ACHN (cell line): ENCODE measurements at places on chromosomes 12 and 14.

DNA sequence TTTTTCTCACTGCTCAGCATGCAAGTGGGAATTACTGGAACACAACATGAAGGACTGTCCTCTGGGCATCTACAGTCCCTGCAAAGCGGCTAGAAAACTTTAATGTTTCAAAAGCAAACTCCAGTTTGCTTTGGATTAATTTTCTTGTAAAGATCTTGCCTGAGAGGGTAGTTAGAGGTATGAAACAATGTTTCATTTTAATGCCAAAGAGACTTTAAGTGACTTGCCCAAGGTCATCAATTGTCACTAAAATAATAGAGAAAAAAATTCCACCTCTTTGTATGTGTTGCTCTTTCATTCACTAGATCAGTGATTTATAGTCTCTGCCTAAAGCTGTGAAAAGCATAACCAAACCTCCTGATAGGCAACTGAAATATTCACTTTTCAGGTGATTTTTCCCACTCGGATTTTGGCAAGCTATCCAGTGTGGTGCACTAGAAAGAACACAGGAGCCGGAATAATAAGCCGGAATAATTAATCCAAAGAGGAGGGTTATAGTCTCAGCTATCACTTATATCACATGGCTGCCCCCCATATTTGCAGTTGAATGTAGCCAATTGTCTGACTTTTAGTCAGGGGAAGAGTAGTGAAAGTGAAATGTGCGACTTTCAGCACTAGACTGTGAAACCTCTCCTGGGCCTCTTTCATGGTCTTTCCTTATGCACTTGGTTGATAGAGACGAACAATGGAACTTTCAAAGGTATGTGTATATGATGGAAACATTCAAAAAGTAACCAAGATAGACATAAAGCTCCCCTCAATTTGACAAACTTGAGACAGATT lies 107.7 kb downstream of the SLC6A15 start:
- DNase-seq: no peak

DNA sequence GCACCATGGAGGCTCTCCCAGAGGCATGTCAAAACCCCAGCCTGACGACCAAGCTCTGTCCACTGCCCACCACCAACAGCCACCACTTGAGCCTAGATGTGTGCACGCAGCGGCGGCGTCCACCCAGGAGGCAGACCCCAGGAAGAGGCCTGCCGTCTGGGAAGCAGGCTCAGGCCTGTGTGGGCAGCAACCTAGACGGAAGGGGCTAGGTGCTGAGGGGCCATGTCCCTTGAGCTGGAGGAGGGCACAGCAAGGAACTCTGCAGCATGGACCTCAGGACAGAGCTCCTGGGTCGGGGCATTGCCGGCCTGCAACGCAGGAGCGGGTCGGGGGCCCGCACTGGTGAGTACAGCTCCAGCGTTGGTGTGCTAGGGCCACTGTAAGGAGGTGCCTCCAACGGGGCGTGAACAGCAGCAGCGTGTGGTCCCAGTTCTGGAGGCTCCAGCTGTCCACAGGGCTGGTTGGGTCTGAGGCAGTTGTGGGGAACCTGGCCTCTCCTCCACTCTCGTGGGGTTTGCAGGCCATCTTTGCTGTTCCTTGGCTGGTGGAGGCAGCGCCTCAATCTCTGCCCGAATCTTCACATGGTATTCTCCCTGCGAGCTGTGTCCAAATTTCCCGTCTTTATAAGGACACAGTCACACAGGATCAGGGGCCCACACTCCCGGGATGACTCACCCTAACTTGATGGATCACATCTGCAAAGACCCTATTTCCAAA lies 20.5 kb downstream of the ZBTB42 start:
- DNase-seq: no peak

DNA sequence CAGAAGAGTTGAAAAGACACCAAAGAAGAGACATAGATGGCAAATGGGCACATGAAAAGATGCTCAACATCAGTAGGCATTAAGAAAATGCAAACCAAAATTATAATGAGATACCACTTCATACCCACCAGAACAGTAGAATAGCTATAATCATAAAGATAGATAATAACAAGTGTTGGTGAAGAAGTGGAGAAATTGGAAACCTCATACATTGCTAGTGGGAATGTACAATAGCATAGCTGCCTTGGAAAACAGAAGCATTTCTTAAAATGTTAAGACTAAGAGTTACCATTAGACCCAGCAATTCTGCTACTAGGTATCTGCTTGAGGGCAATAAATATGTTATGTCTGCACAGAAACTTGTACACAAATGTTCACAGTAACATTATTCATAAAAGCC lies 78.8 kb downstream of the ACADS start:
- no peak for DNase-seq

DNA sequence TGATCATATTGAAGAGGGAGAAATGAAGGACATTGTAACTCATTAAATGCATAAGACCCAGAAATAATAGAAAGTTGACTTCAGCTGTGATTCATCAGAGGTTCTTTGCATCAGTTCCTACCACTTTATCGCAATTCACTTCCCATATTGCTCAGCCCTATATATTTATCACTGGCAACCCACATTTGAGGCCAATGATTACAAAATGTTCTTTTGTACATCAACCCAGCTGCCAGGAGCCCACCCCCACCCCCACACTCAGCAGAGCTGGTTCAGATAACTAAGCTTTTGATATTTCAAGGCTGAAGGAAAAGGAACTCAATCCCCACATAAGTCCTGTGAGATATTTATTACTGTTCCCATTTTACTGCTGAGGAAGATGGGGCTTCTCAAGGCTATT lies 51.2 kb upstream of the TMPO start:
- no peak for DNase-seq

DNA sequence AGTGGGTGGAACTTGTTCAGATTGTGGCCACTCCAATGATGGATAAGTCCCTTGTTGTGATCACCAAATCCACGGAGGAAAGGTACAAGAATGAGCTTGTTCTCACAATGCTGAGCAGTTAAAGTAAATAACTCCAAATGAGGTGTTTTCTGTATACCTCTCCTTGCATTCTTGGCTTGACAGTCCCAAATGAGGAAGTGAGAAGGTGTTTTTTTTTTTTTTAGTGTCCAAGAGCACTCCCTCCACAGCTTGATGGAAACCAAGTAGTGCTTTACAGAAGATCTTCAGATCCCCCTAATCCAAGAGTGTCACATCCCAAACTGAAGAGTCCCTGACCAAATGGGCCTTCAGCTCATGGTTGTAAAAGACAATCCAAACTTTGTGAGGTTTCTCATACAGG lies 153.6 kb downstream of the ATP23 start:
- DNase-seq: no peak

GRCh38 chr12:33156042-33156441 lies 259.5 kb upstream of the PKP2 start:
- no peak for DNase-seq

DNA sequence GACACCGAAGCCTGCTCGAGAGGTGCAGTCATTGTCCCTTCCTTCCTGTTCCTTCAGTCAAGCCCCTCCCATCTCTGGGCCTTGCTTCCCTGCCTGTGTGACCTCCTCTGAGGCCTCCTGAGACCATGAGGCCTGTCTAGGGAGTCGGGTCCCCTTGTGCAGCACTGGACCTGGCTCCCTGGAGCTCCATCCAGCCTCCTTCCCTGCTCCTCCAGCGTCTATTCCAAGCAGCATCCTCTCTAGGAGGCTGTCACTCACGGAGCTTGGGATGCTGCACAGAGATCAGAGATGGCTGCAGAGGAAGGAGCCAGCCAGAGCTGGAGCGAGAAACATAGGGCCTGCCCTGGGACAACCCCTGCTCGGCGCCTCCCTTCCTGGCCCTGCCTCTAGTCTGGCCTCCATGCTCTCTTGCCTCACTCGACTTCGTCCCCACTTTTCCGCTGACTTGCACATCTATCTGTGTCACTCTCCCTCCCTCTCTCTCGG lies 142.7 kb downstream of the BCL11B start:
- no peak for DNase-seq

DNA sequence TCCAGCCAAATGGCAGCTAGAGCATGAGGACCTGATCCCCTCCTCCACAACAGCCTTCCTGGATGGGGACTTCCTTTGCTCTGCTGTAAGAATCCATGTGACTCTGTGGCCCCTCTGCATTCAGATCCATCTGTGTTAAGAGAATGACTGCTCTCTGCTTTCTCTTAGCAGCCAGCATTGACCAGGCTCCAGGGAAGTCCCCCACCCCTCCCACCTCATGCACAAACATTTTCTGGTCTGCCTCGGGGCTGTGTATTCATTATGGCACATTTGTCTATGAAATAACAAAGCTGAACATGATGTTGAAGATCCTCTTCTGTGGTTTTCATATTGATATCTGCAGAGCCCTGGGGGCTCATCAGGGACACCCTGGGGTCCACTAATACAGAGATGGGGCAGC lies 201.7 kb downstream of the NUAK1 start:
- DNase-seq: no peak

DNA sequence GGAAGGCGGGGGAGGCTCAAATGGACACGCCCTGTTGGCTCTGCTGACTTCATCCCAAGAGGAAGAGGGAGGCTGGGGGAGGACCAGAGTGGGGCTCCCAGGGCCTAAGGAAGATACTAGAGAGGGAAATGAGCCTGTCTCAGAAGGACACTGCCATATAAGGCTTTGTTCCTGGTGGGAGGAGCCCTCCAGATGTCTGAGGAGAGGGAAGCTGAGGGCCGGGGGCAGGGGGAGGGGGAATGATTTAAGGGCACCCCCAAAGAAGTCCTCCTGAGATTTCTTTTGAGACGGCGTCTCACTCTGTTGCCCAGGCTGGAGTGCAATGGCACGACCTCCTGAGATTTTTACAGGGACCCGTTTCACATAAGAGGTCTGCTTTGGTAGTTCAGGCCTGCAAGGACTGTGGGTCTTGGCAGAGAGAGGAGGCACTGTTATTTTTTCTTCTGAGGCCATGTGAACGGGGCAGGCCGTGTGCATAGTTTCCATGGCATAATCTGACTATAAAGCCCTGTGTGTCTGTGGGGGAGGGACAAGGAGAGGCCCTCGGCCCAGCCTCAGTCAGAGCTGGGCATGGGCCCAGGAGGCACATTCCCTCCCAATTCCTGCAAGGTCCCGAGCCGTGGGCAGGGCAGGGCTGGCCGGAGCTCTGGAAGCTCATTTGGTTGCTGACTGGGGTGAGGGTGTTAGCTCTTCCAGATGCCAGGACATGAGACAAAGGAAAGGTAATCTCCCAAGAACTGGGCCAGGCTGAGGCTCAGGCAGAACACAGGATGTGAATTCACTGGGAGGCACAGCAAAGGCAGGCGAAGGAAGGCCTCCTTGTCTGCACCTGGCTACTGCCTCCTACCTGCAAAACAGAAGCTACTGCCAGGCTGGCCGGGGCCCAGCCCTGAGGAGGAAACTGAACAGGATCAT lies 22.2 kb upstream of the PLEKHG3 start:
- no peak for DNase-seq

- DNase-seq: no peak
Observed at GRCh38 chr14:58598028-58598803, 39.5 kb upstream of the DACT1 start.

DNA sequence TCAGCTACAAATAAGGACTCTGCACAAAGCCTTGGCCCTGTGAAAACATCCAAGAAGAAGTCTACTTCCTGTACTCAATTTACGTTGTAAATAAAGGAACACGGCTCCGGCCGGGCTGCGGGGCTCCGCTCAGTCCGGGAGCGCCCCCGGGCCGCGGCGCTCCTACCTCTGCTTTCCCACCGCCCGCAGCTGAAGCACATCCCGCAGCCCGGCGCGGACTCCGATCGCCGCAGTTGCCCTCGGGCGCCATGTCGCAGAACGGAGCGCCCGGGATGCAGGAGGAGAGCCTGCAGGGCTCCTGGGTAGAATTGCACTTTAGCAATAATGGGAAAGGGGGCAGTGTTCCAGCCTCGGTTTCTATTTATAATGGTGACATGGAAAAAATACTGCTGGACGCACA lies 502.3 kb upstream of the FOXG1 start:
- no peak for DNase-seq

GRCh38 chr12:123391546-123392343 lies 7.8 kb downstream of the KMT5A start:
- no peak for DNase-seq

GRCh38 chr12:84910549-84911241 lies 1.9 kb downstream of the SLC6A15 start:
- peak; percentile 66 for DNase-seq

GRCh38 chr12:4796694-4797482 lies 76.7 kb downstream of the GALNT8 start:
- no peak for DNase-seq

DNA sequence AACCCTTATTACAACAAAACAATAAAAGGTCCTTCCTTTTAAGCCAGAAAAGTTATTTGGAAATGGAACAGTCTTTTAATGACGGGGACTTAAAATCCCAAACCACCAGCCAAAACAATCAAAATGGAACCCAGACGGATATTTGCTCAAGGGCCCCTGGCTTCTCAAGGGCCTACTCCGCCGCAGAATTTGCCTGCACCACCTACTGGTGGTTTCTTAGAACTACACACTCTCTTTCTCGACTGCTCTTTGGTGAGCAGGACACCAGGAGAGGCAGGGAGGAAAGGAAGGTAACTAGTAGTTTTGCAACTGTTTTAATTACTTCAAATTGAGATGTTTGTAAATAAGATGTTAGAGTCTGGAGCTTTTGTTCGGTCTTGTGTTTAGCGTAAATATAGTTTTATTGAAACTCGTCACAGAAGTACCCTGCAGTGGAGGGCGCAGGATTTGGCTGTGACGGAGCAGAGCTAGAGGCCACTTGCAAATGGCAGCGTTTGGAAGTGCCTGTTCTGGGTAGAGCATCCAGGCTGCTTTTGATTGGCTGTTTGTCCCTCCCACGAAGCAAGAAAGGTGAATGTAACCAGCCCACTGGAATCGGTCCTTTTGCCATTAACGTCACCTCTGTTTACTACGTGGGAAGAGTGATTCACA lies 238.5 kb downstream of the CACNA1C start:
- peak; percentile 68 for DNase-seq

- no peak for DNase-seq
Observed at GRCh38 chr14:73422515-73422914, 35.8 kb downstream of the NUMB start.

DNA sequence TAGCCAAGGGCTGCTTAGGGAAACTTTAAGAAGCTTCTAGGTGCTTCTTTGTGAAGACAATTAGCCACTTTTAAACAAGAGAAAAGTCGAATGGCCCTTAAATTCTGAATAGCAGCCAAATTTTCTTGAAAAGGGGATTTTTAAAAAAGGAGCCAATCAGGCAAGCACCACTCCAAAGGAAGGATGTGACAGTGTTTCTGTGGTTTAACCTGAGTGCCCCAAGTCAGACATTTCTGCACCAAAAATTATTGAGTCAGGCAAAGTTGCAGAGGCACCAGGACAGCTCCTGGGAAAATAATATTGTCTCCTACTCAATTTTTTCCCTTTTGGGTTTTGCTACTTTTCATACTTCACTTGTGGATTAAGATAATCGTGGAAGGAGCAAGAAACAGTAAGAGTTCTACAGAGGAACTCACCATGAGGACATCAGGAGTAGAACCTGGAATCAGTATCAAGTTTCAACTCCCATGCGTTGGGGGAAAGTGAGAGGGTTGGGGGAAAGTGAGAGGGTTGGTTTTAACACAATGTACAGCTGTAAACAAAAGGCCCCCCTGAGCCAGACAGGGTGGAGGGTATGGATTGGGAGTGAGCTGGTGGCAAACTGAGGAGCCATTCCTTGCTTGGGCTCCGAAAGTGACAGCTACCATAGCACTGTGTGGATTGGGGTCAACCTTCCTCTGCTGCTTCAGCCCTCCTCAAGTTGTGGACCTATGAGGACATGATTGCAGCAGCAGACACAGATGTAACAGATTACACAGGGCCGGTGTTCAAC lies 90.8 kb downstream of the SLC38A1 start:
- no peak for DNase-seq

GRCh38 chr12:124920353-124920935 lies 6.0 kb upstream of the UBC start:
- no peak for DNase-seq

- no peak for DNase-seq
Observed at GRCh38 chr14:63952053-63952932, 99.5 kb downstream of the SYNE2 start.
